ENCODE measurements at places on chromosomes 4 and X.

- no peak for DNase-seq
Measured at GRCh38 chr4:137681081-137681480, 148.8 kb upstream of the PCDH18 start.

DNA sequence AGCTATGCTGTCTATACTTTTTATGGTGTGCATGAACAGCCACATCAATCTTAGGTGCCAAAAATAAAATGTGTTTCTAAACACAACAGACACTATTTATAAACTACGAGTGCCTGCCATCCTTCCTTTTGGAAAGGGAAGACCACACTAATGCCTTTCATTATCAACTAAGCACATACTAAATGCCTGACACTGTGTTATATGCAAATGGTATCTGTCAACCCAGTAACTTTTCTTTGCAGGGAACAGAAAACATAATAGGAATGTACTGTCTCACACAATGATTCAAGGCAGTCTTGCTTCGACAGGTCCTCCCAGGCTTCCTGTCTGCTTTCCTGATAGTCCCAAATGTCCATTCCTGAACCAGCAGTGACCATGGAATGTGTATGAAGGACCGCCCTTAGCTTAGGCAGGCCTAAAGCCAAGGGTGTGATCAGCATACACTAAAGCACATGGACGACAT is 43.8 kb downstream of the ADGRA3 start:
- DNase-seq: no peak

DNA sequence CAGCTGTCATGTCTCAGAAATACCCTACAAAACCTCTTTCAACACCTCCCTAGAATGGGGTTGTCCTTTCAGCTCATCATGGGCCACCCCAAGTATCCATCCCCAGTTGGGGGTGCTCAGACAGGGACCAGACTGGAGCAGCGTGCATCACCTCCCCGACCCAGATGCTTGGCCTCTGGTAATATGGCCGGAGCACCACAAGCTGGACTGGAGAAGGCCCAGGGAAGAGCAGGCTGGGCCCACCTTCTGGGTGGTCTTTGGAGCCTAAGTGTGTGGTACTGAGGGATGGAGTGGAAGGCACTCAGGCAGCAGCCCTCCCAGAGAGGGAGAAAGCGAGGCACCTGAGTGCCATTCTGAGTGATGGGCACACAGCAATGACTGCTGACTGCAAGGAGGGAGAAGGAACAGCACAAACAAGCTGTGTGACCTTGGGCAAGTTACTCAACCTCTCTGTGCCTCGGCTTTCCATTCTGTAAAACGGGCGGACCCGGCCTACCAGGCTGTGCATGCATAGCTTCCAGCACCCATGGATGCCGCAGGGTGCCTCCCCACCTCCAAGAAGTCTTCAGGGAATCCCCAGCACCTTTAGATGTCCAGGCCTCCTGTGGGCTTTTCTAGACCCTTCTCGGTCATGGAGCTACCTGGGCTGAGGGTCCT is 228.2 kb downstream of the AFAP1 start:
- DNase-seq: no peak

DNA sequence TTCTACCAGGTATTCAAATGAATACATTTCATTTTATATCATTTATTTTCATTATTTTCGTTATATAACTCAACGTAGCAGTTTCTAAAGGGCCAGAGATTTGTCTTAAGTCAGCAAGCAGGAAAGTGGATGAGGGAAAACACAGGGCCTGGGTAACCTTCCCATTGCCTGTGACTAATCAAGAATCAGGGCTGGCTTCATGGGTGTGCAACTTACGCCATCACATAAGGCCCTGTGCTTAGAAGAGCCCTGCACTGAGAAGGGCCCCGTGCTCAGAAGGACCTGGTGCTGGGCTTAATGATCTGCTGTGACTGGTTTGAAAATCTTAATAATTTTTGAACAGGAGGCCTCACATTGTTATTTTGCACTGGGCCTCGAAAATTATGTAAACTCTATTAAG is 65.4 kb upstream of the FAM9C start:
- no peak for DNase-seq

DNA sequence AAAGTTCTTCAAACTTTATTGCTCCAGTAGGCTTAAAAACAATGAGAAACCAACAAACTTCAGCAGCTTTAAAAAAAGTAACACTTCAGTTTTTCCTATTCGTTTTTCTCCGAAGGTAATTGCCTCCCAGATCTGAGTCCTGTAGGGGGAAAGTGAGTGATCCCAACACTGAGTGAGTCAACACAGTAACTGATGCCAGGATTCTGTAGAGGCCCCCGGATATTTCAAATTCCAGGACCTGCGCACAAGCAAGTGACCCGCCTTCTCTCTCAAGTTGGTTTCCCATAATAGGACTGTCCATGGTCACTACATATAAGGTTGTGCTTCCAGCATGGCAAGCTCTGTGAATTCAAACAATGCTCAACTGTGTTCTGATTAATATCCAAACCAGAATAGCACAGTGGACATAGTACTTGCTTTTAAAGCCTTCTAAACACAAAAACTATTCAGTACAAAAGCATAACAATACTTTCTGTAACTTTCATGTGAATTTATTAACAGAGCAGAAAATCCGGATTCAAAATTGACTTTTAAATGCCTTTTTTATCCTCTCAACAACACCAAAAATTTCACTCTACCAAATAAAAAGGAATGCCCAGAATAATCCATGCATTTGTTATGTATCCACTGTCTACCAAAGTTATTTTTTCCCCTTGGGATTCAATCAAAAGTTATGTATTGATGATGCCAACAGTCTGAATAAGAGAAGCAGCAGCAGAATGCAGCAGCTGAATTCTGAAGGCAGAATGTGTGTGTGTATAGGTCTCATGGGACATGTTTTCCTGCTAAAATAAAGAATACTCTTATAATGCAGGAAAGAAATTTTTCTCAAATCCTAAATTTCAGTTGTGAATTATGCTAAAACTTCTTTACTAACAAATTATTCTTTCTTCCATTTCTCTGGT is at the start of gene DMD:
Gene DMD, minus strand, starts transcription at position 194 of the 905 bp plus-strand sequence. CDS start 237 bp downstream, outside the sequence.
- no peak for DNase-seq

DNA sequence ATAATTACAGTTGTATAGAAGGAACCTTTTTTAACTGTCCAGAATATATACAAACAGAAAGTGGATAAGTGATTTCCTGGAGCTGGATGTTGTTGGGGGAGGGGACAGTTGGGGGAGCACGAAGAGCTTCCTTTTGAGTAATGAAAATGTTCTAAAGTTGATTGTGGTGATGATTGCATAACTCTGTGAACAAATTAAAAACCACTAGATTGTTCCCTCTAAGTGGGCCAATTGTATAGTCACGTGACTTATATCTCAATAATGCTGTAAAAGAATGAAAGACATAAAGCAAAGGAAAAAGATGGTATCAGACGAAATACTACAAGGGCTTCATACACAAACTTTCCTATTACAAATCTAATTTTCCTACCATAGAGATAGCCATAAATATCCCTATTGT is 2.7 kb downstream of the CT55 start:
- DNase-seq: no peak

- DNase-seq: no peak
Measured at GRCh38 chrX:153688071-153688470, 345 bp downstream of the SLC6A8 start.

GRCh38 chr4:23877758-23878229 is 12.1 kb downstream of the PPARGC1A start:
- no peak for DNase-seq

- DNase-seq: no peak
Measured at GRCh38 chr4:6701371-6701770, 7.7 kb downstream of the S100P start.

DNA sequence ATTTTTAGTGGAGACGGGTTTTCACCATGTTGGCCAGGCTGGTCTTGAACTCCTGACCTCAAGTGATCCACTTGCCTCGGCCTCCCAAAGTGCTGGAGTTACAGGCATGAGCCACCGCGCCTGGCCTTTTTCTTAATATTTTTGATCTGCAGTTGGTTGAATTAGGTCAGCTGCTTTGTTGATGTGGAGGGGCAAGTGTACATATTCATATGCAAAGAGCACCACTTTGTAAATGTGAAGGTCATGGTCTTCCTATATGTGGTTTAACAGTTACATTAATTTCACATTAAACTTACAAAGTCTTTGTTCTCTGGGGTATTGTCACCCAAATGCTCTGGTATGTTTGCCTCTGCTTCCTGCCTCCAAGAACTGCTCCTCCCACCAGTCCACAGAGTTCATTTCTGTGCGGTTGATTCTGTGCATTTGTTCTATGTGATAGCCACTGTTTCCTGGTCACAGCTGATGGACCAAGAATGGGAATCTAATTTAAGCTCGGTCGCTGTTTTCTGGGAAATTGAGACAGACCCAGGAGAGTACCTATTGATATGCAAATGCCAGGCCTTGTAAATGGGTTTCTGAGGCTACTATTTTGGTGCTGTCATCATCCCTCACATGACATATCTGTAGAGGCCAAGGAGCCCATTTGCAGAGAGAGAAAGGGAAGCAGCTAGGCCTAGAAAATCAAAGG is 26.9 kb upstream of the HPSE start:
- DNase-seq: no peak

DNA sequence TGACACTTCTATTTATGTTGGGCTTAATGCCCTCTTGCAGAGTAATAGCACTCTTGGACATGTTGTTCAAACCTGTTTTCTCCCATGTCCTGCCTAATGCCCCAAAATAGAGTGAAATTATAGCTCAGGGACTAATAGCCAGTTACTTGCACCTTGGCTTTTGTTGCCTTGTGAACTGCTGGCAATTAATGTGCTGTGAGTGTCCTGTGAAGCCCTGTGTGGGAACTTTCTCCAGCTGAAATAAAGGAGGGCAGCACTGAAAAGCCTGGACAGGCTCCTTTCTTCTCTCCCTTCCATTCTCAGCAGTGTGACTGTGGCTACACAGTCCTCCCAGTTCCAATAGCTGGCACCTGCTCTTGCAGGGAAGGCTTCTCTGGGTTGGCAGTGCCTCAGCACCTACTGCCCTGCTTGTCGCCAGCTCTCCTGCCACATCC is 72.4 kb downstream of the DCLK2 start:
- DNase-seq: no peak

- no peak for DNase-seq
Measured at GRCh38 chr4:171067422-171067821, 745.8 kb upstream of the GALNTL6 start.

GRCh38 chrX:314049-314448 is 4.5 kb downstream of the GTPBP6 start:
- no peak for DNase-seq

- DNase-seq: no peak
Measured at GRCh38 chr4:16278178-16278577, 51.9 kb upstream of the TAPT1 start.

GRCh38 chrX:38718311-38718710 is 82.9 kb upstream of the MID1IP1 start:
- DNase-seq: no peak

GRCh38 chr4:31657859-31658570 is 937.8 kb downstream of the PCDH7 start:
- DNase-seq: no peak

GRCh38 chr4:132396636-132397035 is 752.5 kb upstream of the PCDH10 start:
- DNase-seq: no peak

- DNase-seq: no peak
Measured at GRCh38 chr4:86961605-86962295, 26.9 kb downstream of the AFF1 start.

DNA sequence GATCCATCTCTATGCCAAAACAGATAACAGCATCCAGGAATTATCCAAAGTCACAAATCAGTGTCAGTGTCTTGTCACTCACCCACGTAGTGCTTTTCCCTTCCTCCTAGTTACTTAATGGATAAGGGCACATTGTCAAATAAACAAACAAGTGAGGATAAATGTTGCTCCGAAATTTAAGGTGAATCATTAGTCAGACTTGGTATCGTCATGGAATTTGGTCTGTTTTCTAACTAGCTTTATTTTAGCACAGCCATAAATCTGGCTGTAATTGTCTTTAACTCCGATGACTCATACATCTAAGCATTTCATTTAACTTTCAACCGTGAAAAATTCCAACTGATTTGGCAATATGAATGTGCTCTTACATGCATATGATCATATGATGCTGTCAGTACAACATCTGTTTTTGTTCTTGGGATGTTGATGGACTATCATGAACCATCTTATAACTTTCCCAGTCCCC is 83.3 kb downstream of the SNCA start:
- DNase-seq: no peak

DNA sequence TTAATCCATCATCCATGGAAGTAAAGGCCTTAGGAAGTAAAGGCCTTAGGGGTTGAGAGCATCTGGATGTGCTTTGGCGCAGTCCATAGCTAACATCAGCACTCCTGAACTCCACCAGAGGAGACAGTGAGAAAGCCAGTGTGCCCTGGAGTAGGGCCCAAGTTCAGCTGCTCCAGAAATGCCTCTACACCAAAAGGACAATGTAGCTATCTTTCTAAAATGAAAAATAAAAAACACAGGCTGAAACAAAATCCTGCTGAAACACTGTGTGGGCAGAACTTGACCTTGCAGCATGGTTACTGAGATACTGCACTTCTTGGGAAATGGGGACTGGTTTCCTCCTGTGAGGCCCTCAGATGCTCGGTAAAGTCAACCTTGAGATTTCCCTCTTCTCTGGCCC is 29.3 kb downstream of the SH3RF1 start:
- DNase-seq: no peak

- no peak for DNase-seq
Measured at GRCh38 chrX:57155171-57155570, 18.0 kb upstream of the SPIN2A start.

- no peak for DNase-seq
Measured at GRCh38 chr4:56374956-56375355, 12.3 kb downstream of the AASDH start.

DNA sequence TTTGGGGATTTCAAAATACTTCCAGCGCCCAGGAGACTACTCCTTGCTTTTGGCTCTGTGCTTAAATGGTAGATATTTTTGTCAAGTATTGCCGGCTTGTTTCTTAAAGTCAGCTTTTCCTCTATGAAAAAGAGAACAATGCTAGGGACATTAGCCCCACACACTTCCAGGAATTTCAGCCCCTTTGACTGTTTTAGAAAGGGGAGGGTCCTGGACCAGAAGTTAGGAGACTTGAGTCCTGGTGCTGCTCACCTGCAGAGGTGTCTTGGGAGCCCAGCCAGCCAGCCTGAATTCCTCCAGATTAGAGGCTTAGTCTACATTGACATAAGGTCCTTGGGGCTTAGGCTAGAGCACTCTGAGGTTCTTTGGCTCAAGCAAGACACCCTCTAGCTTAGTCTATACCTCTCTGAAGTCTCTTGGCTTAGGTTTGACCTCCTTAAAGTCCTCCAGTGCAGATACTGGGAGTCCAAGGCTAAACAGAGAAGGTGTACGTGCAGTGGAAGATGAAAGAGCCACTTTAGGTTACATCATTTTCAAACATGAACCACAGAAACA is 1.6 kb upstream of the SETD7 start:
- no peak for DNase-seq

DNA sequence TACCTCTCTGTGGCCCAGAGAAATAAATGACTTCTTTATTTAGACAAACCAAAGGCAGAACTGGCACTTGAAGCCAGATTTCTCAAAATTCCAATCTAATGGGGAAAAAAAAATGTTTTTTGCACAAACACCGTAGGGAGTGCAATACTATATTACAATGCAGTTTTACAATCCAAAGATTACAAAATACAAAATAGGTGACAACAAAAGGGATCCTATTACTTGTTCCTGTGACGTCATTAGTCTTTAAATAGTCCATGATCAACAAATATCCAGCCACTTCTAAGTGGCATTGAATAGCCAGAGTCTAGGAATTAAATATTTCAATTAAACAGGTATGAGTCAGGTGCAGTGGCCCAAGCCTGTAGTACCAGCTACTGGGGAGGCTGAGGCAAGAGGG is 3.0 kb upstream of the APBB2 start:
- DNase-seq: no peak

GRCh38 chr4:153564630-153565525 is 98.7 kb downstream of the TMEM131L start:
- DNase-seq: no peak

- DNase-seq: no peak
Measured at GRCh38 chr4:177356206-177356605, 46.5 kb downstream of the NEIL3 start.

Data from stimulated activated CD4-positive, alpha-beta T cell treated with anti-CD3 and anti-CD28 coated beads, Interleukin-1b, Interleukin-23, amount 100 ng/mL, for 1 hour (primary cell).